ENCODE measurements at places on chromosomes 12 and 14.

DNA sequence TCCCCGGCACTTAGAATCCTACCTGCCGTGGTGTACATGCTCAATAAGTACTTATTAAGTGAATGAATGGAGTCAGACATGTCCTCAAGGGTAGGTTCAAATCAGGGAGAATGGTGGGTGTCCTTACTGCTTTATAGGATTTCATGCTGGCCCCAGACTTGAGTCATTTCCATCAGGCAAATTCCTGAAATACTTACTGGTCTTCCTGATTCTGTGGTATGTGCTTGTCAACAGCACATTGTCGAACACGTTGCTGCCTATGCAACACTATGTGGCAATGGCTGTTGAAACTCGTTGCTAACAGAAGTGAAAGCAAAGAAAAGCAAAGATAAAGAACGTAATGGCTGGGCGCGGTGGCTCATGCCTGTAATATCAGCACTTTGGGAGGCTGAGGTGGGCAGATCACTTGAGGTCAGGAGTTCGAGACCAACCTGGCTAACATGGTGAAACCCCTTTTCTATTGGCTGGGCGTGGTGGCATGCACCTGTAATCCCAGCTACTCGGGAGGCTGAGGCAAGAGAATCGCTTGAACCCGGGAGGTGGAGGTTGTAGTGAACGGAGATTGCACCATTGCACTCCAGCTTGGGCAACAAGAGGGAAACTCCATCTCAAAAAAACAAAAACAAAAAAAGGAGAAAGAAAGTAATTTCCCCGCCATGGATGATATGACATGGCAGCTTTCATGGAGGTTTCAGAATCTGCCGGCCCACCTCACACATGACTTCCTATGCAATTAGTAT lies 214.9 kb downstream of the ZFP36L1 start:
- DNase-seq: no peak

DNA sequence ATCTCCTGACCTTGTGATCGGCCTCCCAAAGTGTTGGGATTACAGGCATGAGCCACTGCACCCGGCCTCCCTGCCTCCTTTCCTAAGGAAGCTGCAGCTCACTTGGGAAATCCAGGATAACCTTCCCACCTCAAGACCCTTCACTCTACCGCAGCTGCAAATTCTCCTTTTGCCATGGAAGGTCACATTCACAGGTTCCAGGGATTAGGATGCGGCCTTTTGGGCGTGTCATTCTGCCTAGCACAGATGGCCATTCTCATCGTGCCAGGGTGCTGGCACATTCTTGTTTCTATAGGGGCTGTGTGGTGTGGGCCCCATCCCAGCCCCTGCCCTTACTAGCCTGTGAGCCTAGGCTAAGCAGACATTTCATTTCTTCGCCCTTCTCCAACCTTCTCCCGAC lies 219.9 kb downstream of the CHST11 start:
- DNase-seq: no peak

DNA sequence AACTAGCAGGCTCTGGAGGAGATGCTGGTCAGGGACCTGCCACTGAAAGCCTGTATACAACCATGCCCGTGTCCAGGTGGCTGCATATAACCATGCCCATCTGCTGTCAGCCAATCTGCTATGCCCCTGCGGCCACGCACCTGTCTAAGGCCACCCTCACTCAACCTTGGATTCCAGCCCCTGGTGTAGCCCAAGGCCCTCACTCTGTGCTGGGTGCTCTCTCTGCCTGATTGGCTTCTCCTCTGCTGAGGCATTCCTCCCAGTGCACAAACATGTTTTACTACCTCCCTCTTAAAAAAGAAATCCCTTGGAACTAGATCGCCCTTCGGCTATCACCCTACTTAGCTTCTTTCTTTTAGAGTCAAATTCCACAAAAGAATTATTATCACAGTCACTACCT lies 45.5 kb downstream of the ZFP36L1 start:
- DNase-seq: no peak

GRCh38 chr14:41034969-41035368 lies 571.7 kb upstream of the LRFN5 start:
- DNase-seq: no peak

DNA sequence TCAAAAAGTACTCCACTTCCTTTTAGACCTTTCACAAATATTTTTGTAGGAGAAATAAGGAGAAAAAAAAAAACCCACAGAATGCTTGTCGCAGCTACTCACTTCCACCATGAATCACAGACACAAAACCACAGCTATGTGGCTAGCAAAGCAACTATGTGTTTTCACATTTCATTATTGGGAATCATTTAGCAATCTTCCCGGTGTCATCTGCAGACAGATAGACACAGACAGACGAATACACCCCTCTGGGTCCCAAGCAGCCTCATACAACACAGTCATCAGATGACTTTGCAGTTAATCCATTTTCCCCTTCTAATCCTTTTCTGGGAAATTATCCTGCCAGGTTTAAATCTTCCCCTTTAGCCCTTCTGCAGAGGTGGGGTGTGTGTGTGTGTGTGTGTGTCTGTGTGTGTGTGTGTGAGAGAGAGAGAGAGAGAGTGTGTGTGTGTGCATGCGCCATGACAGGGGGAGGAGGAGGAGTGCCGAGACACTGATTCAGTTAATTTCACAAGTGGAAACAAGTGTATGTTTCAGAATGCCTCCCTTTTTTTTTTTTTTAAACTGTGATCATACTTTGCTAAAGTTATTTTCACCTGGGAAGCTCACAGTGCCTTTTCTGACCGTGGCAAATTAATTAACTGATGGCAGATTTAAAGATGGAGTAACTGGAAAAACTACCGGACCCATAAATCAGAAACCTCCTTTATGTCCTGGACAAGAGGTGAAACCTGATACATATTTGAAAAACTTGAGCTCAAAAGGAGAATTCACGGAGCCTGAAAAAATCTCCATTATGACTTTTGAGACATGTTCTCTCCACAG lies 39.9 kb downstream of the LTBP2 start:
- DNase-seq: no peak
